ENCODE measurements at places on chromosomes 3 and 15.

DNA sequence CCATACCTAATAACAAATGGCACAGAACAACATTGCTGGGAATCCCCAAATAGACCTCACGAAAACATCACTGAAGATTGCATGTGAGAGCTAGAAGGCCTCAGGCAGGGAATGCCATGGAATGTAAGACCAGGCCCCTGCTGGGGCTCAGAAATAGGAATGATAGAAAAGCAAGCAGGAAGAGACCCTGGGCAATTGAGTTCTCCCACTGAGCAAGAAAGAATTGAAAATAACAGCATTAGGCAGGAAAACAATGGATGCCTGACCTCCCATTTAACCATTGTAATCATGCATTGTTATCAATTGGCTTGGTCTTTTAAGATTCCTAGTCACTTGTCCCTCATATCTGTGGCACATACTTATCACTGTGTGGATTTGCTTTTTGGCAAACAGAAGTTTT lies 581.6 kb downstream of the FHIT start:
- no peak for DNase-seq

- no peak for DNase-seq
Measured at GRCh38 chr3:115293321-115293720, 146.2 kb upstream of the ZBTB20 start.

- no peak for DNase-seq
Measured at GRCh38 chr3:69065318-69065964, 13.3 kb upstream of the TMF1 start.

DNA sequence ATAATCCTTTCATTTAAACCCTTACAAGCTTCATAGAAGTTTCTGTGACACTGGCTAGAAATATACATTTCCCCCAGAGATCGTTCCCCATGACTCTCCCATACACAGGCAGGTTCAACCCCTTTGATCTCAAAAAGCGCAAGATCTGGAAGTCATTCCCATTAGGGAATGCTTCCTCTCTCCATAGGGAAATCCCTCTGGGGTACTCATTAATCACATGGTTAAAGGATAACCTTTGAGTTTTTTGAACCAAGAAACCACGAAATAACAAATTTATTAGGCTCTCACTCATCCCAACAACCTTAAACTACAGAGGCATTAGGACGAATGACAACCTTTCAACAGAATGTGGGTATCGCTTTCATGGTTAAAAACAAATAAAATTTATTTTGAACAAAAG lies 211.9 kb upstream of the PRICKLE2 start:
- no peak for DNase-seq

GRCh38 chr15:68543165-68544008 lies 35.4 kb upstream of the CORO2B start:
- no peak for DNase-seq

DNA sequence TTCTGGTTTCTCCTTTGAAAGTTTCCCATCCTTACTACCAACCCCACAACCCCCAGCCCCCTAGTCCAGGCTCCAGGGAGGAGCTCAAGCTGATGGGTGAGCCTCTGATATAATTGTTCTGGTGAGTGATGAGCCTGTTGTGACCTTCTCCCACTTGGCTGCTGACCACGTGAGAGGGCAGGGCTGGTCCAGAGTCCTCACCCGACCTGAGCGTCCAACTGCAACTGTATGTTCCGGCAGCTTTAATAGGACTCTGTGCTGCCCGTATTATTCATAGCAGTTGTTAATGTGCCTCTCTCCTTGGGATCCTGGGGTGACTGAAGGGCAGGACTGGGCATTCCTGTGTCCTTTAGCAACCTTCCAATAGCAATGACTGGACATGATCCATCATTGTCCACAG lies 56.2 kb downstream of the B3GNT5 start:
- no peak for DNase-seq

DNA sequence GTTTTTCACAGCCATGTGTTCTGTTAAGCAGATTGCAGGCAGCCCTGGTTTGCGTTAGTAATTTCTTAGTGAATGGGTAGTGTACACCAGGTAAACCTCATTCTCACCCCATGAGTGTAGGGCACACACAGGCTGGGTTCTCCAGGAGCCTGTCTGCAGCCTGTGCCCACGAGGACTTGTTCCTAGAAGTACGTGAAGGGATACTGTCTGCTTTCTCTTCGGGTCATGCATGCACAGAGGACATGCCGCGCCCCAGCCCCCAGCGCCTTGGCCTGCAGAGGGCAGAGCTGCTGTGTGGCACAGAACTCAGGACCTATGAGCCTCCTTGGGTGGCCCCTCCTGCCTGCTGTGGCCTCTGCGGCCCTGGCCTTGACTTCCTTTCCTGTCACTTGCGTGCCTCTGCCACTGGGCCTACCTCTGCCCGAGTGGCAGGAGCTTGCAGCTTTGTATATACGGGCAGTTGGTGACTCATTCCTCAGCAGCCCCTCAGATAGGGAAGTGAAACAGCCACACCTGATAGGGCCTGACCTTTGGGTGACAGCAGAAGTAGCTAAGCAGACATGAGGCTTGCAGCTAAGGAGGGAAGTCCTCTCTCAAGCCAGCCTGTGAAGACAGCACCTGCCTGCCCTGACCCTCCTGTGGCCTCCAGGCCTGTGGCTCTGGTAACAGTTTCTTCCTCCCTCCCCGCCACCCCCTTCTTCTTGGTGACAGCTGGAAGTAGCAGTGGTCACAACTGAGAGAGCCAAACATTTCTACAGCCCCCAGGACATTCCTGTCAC lies 19.5 kb downstream of the PPCDC start:
- DNase-seq, result peak; percentile 56

- DNase-seq, result no peak
Measured at GRCh38 chr3:126245811-126246727, 65.7 kb upstream of the ALDH1L1 start.
